Omental fat pad (tissue), 4 donors: ENCODE measurements at places on chromosomes 6 and 20. TPM values are rescaled to one million over a fixed set of nuclear protein-coding genes. Genes with fewer than 3 reads are reported as not detected.

DNA sequence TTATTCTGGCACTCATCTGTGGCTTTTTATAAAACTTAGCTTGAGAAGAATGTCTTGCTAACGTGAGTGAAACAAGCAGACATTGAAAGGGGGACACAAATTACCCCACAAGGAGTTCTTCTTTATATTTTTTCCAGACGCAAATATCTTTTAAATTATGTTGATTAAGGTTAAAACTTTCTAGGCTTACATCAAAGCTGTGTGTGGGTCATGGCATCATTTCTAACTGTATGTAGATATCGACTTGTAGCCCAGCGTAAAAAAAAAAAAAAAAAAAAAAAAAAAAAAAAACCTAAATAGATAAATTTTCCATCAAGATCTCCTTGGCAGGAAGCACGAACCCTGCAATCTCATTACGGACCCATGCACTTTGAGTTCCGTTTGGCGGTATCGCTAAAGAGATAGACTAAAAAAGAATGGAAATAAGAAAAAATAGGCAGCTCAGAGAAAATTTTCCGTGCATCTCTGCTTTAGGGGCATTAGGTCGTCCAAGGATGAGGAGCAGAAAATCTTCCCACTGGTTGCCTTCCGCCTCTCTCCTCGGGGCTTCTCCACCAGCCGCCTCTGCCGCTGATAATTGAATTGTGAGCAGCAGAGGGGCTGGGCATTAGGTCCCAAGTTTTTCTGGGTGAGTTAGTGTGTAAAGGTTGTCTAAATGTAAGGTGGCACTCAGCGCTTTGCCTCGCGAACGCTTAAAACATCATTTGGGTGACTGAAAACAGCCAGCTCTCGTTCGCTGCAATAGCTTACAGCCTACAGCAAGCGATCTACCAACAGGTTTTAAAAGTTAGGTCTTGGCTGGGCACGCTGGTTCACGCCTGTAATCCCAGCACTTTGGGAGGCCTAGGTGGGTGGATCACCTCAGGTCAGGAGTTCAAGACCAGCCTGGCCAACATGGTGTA, 194.0 kb downstream of the TRIM27 start:
- no peak for DNase-seq

GRCh38 chr20:53828682-53829254, 235.1 kb upstream of the ZNF217 start:
- no peak for DNase-seq

- no peak for DNase-seq
Observed at GRCh38 chr20:17885544-17885943, 83.0 kb downstream of the SNX5 start.

DNA sequence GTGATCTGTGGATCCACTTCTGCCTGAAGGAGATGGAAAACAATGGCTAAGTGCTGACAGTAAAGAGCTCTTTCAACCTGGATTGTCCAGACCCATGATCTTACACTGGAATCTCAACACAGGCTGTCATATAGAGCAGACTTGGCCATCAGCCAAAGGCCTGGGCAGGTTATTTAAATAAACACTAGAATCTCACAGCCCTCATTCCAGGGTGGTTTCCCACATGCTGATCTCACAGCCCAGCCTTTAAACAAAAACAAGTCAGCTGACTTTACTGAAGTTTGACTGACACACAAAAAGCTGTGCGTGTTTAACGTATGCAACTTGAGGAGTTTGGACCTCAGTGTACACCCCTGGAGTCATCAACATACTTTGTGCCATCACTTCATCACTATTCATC, 28.4 kb downstream of the SYNDIG1 start:
- no peak for DNase-seq

DNA sequence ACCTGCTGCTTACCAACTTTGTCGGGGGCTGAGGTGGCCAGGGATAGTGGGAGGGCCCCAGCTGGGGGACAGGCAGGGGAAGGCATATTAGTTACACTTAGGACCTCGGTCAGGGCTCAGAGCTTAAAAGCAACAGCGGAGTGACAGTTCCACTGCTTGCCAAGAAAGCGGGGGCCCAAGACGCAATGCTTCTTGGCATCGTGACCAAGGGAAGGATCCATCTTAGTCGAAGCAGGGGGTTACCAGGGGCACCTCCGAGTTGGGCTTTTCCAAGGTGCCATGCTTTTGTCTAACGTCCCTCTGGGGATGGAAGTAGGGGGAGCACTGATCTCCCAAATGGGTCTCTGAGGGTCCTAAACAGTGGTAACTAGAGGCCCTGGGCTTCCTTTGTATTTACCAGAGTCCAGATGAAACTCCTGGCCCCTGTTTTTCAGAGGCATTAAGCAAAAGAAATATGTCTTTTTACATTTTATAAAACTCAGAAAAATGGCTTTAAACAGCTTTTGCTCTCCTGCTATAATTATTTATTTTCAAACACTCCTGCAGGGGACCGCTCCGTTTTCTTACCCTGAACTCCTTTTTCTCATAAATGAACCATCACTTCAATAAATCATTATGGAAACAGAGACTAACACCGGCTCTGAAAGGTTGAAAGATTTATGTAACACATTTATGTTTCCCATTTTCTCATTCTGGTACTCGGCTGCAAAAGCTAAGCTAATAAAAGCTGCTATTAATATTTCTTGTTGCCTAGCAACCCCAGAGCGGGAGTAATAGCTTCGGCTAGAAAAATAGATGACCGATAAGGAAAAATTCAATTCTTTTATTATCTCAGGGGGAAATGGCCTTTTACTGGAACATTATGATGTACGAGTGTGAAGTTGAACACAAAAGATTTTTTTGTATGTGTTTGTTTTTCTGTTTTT, 100.4 kb downstream of the TOX2 start:
- DNase-seq: no peak

DNA sequence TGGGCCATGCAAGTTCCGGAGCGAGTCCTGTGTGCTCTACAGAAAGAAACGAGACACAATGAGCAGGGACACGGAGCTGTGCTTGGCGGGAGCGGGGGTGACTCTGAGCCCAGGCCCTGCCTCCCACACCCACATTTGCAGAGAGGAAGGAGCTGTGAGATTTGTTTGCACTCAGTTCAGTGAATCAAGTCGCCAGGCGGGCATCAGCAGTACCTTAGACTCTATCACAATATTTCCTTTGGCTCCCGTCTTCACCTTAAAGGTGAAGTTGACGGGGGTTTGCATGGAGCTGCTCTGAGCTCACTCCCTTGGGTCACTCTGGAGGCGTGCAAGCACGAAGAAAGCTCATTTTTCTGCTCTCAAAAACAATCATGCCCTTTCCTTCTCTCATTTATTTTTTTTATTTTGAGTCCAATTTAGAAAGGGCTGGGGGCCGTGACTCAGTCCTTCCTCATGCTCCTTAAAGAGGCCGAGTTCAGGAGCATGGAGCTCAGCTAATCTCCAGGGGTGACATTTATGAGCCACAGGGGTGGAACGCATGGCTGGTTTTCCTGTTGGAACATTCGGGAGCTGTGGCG, 188.2 kb downstream of the NFATC2 start:
- DNase-seq: no peak

TAGAP gene
- 4.2 TPM for total RNA-seq

TCP11 gene
- total RNA-seq: not detected

SRMS gene
- total RNA-seq: not detected

GRCh38 chr6:96611342-96611991, 48.5 kb downstream of the FHL5 start:
- DNase-seq: no peak

BHLHE23 gene
- total RNA-seq: not detected

GRCh38 chr20:35150846-35151579, 3.9 kb upstream of the EDEM2 start:
- DNase-seq: no peak

DNA sequence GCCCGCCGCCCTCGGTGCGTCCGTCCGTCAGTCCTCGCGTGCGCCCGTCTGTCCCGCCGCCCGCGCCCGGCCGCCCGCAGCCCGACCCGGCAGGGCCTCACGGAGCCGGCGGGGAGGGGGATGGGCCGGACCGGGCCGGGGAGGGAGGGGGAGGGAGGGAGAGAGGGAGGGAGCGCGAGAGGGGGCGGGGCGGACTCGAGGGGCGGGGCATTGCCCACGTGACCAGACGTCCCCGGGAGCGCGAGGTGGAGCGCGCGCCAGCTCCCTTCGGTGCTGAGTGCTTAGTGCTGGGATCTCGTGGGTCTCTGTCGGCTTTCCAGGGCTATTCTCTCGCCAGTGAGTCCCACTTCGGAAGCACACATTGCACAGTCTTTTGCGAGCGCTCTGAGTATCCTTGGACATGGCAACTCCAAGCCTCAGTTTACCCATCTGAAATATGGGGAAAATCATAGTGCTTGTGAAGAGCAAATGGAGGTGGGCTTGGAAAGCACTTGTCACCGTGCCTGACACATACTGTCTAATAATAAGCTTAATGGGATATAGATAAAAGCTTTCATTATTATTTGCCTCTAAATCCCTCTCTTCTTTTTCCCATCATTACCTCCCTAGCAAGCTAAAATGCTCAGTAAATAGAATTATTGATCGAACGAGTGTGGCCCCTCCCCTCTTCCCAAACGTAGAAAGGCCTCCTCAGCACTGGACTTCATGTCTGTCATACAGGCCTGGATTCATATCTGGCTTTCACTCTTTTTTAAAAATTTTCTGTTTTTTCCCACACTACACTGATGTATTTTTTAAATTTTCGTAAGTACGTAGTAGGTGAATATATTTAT, at the start of gene NCOA6:
NCOA6 (minus strand) TSS at position 122 of the 833 bp plus-strand sequence. CDS start 43,296 bp downstream, outside the sequence.
- DNase-seq: peak; percentile 83

DNA sequence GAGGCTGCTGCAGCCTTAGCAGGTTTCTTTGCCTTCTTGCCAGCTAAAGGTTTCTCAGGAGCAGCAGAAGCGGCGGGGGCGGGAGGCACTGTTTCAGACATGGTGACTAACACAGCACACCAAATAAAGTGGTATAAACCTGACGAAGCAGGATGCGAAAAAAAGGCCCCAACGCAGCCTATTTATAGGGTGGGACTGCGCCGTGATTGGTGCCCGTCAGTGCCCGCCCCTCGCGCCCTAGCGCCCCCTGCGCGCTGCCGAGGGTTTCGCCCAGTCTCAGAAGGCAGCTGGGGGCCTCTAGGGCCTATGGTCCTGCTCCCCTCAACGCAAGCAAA, 55.0 kb downstream of the TRIM38 start:
- DNase-seq: peak; percentile 59

C6orf58 gene
- total RNA-seq: not detected

DNA sequence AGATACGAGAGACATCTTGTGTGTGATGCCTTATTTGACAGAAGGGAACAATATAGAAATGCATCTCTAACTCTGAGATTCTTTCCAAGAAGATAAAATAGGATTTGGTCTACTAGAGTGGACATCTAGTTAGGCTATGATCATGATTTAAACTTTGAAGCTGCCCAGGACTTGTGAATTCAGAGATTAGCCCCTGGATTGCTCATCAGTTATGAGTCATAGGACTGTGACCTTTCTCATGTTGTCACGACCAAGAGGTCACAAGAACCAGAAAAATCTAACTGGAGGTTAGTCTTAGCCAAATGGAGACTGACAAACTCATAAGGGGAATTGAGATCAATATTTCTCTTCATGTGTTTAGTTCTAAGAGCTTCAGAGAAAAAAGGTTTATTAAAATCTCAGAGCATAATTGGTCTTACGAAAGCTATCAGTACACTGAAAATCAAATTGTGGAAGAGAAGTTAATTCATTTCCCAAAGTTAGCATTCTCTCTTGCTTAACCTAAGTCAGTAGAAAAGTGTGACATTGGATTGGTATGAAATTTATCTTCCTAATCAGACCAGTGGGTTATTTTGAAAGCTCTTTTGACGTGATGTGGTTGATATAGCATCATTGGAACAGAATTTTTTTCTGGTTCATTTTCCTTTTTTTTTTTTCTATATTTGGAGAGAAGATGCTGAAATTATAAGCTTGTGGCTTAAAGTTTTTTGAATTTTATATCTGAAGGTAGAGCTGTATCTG, 245.7 kb downstream of the RNF144B start:
- no peak for DNase-seq

GPLD1 gene
- total RNA-seq: 4.3 TPM

GRCh38 chr6:106159531-106159940, 73.4 kb downstream of the PRDM1 start:
- no peak for DNase-seq
